Activated CD4-positive, alpha-beta T cell treated with anti-CD3 and anti-CD28 coated beads, Interleukin-2, amount 50 U/mL, for 24 hours (primary cell): ENCODE measurements at places on chromosomes 3 and 15.

GRCh38 chr3:169998668-169999131, 32.1 kb downstream of the SEC62 start:
- no peak for DNase-seq

GRCh38 chr3:94811836-94812235, 749.0 kb downstream of the NSUN3 start:
- DNase-seq = no peak

DNA sequence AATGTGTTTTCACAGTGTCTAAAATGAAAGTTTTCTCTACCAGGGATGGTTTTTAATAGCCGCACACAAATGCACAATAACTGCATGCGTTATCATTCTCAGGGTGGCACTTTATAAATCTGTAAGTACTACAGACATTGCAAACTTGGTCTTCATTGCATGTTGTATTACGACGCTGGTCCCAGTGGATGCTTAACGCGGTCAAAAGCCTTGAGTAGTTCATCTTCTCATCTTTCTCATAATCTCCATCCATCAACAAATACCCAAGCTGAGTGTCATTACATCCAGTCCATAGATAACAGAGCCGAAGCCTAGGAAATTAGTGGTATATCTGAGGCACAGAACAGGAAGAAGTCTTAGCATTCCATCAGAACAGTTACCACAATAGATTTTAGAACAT, 72.6 kb downstream of the USF3 start:
- no peak for DNase-seq

GRCh38 chr3:158743664-158744566, 11.7 kb upstream of the RARRES1 start:
- no peak for DNase-seq

GRCh38 chr15:50558012-50558411, 11.5 kb upstream of the USP50 start:
- no peak for DNase-seq

- no peak for DNase-seq
Observed at GRCh38 chr15:71473751-71474150, 336.6 kb upstream of the NR2E3 start.

DNA sequence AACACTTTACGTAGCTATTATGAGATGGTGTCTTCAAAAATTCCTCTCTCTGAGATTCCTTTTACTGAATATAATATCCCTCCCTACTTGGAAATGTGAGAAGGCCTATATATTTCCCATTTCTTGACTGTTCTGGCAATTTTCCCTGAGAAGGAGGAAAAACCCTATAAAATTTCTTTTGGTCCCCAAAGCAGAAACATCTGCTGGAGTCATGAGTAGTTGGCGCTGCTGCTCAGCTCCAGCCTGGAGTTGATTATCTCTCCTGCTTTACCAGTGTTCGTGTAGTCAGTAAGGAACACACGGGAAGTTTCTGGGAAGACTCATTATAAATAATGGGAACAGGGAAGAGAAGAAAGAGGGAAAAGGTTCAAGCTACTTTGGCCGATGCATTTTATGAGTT, 680.1 kb downstream of the EPHA3 start:
- DNase-seq = no peak

- no peak for DNase-seq
Observed at GRCh38 chr15:81411051-81411450, 37.0 kb upstream of the TMC3 start.

GRCh38 chr15:92617549-92618520, 37.7 kb downstream of the FAM174B start:
- DNase-seq = no peak

GRCh38 chr3:143830786-143831185, 17.5 kb downstream of the SLC9A9 start:
- DNase-seq = no peak

- DNase-seq = no peak
Observed at GRCh38 chr3:121414924-121415323, 130.9 kb downstream of the POLQ start.

DNA sequence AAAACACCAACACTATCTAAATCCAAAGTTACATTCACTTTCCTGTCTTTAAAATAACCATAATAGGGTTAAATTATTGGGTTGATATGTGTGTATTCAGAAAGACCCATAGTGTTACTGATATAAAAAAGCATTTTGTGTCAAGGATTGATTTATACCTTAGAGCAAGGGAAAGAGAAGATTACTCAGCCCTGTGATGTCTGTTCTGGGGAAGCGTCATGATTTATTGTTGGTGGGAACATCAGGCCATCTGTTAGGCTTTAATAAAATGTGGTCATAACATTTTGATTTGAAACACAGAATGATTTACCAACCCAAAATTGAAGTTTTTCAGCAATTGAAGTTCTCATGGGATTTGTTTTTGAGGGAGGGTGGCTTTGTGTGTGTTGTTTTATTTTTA, 33.2 kb downstream of the SIDT1 start:
- DNase-seq = no peak

GRCh38 chr15:25624504-25625177, 185.8 kb upstream of the UBE3A start:
- no peak for DNase-seq

- DNase-seq = no peak
Observed at GRCh38 chr15:60593170-60593478, 114.2 kb upstream of the ICE2 start.

DNA sequence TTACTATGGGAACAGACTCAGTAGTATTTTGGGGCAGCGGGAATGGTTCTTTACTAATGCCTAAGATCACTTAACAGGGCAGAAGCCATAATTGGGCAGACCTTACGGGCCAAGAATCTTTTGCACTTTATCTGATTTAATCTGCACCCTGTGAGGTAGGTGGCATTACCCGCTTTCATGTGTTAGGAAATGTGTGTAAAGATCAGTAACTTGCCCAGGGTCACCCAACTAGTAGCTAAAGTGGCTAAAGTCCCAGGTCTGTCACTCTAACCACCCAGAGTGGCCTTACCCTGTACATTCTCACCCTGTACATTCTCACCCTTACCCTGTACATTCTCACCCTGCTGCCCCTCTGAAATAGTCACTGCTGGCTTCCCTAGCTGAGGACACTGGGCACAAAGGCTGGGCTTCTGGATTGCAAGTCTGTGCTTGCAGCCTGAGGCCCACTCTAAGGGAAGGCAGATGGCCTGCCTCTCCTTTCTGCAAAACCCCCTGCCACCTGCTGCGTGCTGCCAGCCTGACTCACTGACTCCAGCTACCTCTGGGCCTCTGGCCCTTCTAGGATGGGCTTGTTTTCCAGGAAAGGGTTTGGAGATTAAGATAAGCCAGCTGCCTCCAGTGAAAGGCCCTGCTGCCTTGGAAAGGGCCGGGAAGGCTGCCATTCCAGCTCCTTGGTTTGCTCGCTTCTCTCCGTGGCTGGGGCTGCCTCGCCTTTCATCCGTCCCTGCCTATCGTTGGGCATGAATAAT, 37.5 kb upstream of the MYZAP start:
- DNase-seq = no peak

DNA sequence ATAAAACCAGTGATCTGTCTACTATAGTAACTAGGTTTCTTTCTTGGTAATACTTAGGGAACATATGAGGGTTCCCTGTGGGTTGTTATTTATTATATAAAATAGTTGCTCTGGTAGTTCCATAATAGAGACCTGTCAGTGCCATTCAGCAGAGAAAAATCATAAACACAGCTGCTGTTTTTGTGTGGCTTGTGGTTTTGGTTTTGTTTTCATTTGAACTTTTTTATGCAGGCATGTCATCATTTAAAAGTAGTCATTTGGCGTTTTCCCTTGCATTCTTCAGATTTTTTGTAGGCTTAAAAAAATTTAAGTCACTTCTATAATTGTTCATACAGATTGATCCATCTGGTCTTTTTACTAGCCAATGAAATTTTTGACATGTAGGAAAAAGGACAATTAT, 47.9 kb downstream of the PIK3CA start:
- no peak for DNase-seq

DNA sequence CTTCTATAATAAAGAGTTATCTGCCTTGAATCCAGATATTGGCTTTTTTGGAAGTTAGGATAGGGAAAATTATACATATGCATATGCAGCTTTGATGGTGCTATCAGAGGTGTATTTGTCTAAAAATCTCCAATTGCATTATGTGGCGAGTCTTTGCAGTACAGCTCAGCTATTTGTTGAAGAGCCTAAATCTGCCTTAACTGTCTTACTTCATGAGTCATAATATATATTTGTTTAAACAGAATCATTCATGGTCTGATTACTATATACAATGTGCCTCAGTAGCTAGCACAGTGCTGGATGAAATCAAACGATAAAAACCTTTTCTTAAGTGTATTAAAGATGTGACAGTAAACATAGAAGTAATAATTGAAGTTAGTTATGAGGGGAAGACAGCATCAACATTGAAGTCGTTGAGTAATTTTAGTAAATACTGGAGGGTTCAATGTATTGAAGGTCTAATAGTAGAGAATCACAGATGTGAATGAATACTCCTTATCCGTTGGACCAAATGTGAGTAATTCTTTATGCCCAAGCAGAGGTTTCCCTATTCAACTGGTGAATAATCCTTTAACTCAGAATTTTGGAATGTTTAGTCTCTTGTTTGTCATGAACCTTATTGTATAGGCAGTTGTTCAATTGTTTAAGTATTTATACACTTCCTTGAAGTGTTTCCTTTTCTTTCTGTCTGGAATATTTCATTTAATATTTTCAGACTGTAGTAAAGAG, 74.8 kb upstream of the NAALADL2 start:
- no peak for DNase-seq

DNA sequence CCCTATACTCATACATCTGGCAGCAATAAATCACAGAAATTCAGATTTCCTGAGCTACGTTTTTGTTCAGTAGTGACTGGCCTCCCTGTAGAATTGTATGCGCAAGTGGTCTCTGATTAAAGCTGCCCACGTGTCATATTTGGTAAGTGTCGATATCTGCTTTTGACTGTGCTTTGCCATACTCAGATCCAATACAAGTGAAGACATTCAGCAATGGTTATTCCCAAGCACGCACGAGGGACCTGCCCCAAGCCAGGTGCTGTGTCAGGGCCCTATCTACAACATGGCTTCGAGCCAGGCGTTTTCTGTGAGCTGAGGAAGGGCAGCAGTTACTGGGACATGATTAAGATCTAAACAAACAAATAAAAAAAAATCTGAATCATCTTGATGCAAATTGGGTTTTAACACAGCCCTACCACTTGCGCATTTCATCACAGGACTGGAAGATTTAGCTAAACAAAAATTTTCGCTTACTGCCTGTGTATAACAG, 47.2 kb upstream of the ICE2 start:
- no peak for DNase-seq

DNA sequence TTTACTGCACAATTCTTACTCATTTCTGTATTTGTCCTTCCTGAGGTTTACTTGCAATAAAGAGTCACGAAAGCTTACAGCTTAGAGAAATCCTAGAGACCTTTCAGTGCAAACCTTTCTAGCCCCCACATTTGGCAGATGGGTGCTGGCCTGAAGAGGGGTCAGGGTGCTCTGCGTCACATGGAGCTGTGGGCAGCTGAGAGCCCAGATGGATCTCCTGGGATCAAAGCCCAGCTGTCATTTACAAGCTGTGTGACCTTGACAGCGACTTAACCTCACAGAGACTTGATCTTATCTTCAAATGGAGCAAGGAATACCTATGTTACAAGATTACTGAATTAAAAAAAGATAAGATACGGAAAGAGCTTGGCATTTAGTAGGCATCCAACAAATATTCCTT, 24.0 kb upstream of the RAF1 start:
- no peak for DNase-seq

DNA sequence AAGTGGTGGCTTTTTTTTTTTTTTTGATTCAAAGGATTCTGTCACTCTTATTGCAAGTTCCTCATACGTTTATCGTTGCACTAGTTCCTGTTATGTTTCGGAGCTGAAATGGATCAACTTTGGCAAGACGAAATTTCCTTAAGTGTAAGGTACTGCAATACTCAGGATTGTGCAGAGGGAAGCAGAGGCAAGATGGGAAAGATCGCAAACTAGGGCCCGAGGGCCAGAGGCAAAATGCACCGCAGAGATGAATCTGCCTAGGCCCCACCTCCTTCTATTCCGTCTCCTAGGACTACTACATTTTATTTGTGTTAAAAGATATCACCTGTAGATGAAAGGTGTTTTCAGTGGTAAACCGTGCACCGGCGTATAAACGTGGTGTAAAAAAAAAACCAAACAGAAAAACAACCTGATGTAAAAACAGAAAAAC, 331 bp downstream of the RNU6-1 start:
- no peak for DNase-seq

GRCh38 chr3:170641510-170642236, 55.8 kb upstream of the SLC7A14 start:
- no peak for DNase-seq

DNA sequence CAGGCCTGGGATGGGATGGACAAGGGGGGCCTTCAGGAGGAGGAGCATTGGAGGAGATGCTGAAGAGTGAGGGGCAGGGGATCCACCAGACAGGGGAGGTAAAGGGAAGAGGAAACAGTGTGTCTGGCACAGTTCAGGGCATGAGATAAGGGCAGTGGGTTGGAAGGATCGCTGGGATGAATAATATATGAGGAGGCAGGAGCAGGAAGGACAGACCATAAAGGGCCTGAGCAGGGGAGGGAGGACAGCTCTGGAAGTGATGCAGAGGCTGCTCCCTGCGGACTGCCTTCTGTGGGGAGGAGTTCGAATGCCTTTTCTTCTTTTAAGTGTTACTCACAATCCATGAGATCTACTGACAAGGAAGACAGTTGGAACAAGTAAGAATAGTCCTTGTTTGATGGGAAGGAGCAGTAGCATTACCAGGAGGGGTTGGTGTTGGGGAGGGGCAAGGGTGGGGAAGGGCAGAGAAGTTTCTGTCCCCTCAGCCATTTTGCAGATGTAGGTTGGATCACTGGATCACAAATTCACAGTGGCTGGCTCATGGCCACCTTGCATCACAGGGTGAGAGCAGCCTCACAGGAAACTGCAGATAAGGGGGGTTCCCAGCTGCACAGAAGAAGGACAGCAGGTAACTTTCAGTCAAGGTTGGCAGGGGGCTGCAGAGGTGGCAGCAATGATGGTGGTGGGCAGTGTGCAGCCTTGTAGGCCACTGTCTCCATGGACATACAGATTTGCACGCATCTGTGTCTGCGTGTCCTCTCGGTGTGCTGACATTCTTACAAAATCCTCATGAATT, 91.9 kb upstream of the SNRPN start:
- DNase-seq = no peak

DNA sequence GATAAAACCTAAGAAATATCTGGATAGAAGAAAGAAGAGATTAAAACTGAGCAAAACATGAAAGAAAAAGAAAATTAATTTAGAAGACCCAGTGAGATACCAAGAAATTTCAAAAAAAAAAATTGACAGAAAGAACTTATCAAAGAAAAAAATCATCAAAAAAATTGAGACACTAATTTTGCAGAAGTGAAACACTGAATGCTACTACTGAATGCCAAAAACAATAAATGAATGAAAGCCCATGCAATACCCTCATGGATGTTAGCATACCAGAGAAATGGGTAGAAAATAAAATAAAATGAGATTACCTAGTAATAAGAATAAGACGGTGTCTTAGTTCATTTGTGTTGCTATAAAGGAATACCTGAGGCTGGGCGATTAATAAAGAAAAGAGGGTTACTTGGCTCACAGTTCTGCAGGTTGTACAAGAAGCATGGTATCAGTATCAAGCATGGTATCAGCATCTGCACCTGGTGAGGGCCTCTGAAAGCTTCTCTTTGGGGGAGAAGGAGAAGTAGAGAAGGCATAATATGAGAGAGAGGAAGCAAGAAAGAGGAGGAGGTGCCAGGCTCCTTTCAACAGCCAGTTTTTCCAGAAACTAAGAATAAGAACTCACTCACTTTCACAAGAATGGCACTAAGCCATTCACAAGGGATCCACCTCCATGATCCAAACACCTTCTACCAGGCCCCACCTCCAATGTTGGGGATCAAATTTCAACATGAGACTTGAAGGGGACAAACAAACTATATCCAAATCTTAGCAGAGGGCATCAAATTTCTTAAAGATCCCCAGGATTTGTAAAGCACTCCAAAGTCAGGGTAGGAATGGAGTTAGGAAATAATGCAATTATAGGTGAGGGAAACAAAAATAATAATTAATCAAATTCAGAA, 73.2 kb downstream of the BTLA start:
- no peak for DNase-seq
